ENCODE measurements at places on chromosomes 1 and 21.
A peak's percentile ranks its signal among the peaks of the same experiment; 100 is the strongest.

DNA sequence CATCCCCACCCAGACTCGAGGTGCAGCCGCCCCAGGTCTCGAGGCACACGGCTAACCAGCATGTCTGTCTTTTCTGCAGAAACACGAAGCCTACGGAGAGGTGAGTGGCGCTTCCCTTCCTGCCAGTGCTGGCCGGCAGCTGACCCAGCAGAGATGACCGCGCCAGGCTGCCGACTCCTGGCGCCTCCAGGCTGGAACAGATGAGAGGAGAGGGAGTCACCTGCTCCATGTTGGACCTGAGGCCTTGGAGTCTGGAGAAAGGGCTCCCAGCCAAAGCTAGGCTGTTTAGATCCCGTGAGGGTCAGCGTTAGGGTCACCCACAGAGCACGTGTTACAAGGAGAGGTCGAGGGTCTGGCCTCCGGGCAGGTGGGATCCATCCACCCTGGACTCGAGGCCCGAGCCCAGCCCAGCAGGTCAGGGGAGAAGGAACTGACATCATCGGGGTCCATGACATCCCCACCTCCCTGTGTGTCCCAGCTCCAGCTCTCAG is 14.9 kb downstream of the COL6A2 start:
- no peak for DNase-seq

DNA sequence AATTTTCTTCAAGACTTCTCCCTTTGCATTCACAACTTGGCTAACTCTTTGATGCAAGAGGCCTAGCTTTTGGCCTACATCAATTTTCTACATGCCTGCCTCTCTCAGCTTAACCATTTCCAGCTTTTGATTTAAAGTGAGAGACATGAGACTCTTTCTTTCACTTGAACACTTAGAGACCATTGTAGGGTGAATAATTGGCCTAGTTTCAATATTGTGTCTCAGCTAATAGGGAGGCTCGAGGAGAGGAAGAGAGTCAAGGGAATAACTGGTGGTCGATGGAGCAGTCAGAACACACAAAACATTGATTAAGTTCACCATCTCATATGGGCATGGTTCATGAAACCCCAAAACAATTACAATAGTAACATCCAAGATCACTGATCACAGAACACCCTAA is 225.5 kb downstream of the TPR start:
- DNase-seq: no peak

DNA sequence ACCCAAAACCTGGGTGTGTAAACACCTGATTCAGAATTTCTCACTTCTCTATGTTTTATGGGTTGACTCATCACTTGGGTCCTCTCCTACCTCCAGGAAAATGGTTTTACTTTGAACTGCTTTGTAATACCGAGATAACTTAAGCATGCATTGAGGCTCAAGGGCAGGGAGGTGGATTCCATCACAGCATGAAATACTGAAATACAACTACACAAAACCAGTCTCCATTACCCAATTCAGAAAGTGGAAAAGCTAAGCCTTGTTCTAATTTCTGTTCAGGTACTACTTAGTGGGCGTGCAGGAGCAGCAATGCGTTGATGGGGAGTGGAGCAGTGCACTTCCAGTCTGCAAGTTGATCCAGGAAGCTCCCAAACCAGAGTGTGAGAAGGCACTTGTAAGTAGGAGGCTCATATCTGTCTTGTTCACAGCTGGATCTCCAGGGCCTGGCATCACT is 6.1 kb upstream of the C4BPA start:
- no peak for DNase-seq

GRCh38 chr1:165854101-165854845 is 26.9 kb downstream of the UCK2 start:
- peak; percentile 8 for DNase-seq

GRCh38 chr21:37742115-37742514 is 174.1 kb downstream of the KCNJ6 start:
- DNase-seq: no peak

- no peak for DNase-seq
Measured at GRCh38 chr1:47885062-47885830, 111.9 kb downstream of the TRABD2B start.

GRCh38 chr1:180560200-180560867 is 1.6 kb downstream of the OVAAL start:
- DNase-seq: no peak

DNA sequence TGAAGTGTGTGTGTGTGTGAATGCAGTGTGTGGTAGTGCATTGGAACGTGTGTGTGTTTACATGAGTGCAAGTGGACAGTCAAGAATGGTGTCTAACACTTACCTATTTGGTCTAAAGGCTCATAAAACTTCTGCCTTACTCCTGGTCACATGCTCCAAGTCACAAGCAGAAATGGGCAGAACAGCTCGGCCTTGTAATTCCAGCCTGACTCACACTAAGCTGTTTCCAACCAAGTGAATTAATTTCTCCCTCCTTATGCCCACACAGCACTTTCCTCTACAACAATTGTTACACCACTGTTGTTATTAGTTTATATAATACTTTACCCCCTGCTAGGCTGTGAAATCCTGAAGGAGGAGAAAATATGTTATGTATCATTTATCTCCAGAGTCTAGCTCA is 43.8 kb downstream of the DDR2 start:
- DNase-seq: no peak

- no peak for DNase-seq
Measured at GRCh38 chr1:23904748-23905357, 8.3 kb downstream of the CNR2 start.

DNA sequence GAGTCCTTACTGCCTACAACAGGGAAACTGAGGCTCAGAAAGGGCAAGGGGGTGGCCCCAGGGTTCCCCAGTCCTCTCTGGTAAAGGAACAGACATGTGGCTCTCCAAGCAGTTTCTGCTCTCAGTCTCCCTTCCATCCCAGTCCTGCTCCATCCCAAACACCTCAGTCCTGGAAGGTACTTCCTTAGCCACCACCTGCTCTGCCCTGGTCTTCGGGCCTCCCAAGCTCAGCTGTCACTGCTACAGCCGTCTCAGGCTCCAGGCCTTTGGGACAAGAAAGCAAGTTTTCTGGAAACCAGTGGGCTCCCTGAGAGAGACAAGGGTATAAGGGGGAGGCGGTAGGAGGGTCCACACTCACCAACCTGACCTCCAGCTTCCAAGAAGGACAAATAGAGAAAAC is 23.1 kb upstream of the ADGRB2 start:
- no peak for DNase-seq

DNA sequence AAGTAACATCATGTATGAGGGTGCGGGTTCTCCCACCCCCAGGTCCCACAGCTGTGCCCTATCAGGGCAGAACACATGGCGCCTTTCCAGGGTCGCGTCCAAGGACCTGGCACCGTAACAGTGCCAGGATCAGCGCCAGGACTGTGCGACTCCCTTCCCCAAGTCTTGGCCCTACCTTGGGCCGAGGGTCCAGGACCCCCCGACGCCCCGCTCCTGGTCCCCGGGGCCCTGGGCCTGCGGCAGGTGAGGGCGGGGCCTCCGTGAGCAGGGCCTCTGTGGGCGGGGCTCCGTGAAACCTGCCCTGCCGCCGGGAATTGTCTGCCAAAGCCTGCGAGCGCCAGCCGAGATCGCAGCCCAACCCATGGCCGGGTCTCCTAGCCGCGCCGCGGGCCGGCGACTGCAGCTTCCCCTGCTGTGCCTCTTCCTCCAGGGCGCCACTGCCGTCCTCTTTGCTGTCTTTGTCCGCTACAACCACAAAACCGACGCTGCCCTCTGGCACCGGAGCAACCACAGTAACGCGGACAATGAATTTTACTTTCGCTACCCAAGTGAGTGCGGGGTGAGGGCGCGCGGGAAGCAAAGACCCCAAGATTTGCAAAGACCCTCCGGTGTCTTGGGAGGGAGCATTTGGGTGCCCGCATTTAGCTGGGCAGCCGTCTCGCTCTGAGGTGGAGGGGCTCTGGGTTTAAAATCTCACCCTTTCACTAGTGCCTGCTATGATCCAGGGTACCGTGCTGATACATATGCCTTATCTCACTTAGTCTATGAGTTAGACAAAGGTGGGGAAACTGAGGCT is at the start of gene RHBG:
TSS of gene RHBG (plus strand) at position 323 of the 796 bp plus-strand sequence. CDS start at position 362, 39 bp downstream.
- DNase-seq: peak; percentile 7

DNA sequence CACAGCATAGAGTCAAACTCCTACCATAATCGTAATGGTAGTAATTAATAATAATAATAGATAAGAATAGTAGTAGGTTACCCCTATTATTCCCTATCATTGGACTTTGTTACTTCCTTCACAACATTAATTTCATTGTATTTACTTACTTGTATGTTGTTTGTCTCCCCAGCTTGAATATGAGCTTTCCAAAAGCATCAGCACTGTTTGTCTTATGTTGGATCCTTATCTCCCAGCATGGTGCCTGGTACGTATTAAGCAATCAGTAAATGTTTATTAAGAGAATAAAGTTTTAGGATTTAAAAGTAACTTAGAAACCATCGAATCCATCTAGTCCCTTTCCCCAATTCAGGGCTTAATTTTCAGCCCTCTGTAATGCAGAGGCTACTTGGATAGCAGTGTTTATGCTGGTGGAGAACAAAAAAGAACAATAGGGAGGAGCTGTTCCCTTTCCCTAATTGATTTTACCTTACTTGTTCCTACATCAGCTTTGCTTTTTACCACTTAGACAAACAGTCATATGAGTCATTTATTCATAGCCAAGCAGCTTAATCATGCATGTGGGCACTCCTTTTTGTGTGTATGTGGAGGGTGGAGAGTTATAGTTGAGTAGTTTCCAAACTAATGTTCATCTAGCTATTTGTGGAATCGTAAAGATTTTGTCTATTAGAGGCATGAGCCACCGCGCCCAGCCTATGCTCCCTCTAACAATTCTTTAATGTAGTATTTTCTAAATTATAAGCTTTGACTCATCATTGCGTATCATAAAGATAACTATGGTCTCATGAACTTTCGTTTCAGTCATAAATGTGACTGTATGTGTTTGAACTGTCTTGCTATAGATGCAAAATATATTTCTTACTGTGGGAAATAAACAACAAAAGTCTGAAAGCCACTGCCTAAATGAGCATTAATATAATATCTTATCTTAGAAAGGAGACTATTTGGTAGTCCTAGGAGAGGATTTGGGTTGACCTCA is 20.9 kb upstream of the DR1 start:
- no peak for DNase-seq

DNA sequence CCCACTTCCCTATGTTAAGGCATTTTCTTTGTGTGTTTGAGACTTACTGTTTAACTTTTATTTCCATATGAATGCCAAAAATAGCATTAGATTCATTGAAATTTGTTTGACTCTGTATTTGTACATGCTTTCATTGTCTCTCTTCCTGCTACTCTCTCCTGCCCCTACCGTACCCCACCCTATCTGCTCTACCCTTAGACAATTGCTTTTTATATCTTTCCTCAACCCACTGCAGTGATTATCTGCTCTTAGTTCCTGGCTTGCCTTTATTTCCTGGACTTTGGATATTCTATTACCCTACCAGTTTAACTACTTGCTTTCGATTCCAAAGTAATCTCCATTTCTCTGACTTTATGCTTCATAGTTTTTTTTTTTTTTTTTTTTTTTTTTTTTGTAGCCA is 10.5 kb downstream of the RAVER2 start:
- no peak for DNase-seq

GRCh38 chr1:75855010-75855409 is 58.3 kb downstream of the MSH4 start:
- DNase-seq: no peak

- DNase-seq: peak; percentile 62
Measured at GRCh38 chr1:203744075-203744972, 20.7 kb upstream of the LAX1 start.

- DNase-seq: no peak
Measured at GRCh38 chr1:227893949-227894721, 53.6 kb downstream of the WNT9A start.

- peak; percentile 78 for DNase-seq
Measured at GRCh38 chr1:33181921-33182341, at the start of gene TRIM62. Gene TRIM62, minus strand, starts transcription at chr1:33182043. Its CDS starts 611 bp downstream, at chr1:33181432.

- peak; percentile 47 for DNase-seq
Measured at GRCh38 chr1:164786980-164787833, 228.2 kb downstream of the PBX1 start.

DNA sequence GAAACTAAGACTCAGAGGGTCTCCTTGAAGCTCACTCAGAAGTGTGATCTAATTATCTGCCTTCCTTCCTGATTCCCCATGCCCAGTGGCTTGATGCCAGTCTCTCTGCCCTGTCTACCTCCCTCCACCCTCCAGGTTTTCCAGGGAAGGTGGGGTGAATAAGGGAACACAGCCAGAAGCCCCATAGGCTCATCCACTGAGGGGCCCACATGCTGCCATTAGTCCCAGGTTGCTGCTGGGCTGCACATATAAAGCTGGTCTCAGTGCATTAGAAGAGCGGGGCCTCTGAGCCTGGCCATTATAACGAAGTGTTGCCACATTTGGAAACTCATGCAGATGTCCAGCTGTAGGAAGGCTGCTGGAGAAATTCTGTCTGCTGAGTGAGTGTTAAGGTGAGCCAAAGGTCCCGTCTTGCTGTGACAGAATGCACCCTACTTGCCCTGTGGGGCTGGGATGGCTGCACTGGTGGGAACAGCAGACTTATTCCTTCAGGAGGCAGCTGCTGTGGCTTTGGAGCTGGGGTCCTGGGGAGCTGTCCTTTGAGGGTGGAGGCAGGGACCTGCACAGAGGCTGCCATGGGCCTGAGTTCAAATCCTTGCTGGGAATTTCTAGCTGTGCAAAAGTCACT is 2.9 kb downstream of the ADORA1 start:
- no peak for DNase-seq

DNA sequence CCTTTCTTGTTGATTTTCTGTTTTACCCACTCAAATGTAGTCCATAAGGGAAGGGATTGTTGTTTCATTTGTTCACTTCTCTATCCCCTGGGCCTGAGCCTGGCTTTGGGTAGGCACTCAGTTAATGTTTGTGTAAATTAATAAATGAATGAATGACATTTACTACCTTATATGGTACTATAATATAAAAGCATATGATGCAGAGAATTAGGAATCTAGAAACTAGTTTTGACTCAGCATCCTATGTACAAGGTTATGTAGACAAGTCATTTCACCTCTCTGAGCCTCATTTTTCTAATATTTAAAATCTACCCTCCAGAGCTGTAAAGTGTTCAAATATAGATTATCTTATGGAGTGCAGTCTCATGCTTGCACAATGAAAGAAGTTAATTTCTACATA is 68.9 kb upstream of the S1PR1 start:
- DNase-seq: no peak

GRCh38 chr1:59413327-59413720 is 116.4 kb downstream of the FGGY start:
- DNase-seq: no peak

GRCh38 chr1:15141935-15142539 is 11.5 kb upstream of the TMEM51 start:
- DNase-seq: no peak

DNA sequence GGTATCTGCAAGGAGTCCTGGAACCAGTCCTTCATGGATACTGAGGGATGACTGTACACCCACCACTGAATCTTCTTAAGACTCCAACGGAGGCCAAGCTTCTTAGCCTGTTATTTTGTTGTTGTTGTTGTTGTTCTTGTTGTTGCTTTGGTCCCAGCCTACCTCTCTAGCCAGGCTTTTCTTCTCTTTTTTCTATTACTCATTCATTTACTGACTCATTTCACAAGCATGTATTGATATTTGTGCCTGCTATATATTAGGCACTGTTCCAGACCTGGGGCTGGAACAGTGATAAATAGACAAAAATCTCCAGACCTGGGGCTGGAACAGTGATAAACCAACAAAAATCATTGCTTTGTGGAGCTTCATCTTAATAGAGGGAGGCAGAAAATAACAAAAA is 20.4 kb downstream of the CENPF start:
- DNase-seq: no peak

- DNase-seq: no peak
Measured at GRCh38 chr1:194537521-194537920, 1351.1 kb upstream of the B3GALT2 start.

Measured in CD4-positive, alpha-beta T cell treated with Interleukin-10 for 1 hour (primary cell).